ENCODE measurements at places on chromosomes 4 and X.

GRCh38 chr4:81905971-81906370, 434.3 kb upstream of the RASGEF1B start:
- DNase-seq, result no peak

DNA sequence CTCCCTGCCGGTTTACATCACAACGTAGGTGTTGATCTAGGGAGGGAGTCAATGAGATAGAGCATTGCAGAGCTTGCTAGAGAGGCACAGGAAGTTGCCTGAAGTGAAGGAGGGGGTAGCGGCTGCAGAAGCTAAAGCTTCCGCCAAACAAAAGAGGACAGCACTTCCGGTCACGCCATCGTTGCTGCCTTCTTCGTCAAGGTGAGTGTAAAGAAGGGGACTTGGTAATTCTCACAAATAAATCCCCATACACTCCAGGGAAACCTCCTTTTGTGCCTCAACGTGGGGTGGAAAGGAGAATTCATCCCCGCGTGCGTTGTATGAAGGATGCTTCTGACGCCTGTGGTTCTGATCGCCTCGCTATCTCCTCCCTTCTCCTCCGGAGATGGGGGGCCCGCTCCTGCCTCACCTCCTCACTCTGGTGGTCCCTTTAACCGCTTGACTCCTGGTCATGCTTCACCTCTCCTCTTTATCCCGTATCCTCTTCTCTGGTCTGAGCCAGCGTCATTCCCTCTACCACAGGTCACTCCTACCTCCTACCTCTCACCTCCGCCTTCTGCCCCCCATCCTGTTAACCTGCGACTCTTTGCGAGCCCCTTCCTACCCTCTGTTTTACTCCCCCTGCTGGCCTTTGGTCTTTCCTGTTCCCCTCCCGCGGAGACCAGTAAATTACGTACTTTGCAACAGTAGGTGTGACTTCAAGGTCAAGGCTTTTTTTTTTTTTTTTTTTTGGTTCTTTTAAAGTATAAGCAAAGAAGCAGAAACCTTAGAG, 59.9 kb downstream of the GSPT2 start:
- peak; percentile 19 for DNase-seq

GRCh38 chr4:108172231-108172752, 3.6 kb upstream of the LEF1 start:
- DNase-seq, result no peak

DNA sequence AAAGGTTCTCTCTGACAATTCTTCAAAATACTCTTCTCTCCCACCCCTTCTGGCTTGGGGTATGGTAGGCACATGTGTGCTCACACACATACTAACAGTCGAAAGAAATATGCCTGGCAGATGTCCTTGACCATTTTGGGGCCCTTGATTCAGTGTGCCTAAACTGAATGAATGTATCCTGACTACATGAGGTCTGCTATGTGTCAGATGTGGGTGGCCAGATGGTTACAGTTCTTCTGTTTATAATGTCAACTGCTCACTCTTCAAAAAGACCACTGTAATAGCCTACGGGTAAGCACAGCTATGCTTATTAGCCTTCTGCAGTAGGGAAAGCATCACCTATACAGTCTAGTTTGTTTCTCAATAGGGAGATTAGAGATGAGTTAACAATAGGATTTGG, 63.7 kb upstream of the VEGFC start:
- no peak for DNase-seq
